ENCODE measurements at places on chromosomes 6 and 20.

DNA sequence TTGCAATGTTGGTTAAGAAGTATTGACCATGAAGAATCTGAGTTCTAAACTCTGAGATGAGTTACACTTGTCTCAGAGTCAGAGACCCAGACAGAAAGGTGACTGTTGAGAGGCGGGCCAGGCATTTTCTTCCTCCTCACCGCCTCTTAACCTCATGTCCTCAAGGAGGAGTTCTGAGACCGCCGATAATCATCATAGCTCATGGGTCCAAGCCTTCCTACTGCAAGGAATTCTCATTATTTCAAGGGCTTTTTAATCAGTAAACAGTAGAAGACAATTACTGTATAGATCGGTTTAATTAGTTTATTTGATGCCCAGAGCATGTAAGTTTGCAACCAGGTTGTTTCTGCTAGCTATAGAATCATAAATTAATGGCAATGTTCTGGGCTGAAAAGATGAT, 382.4 kb upstream of the MMS22L start:
- DNase-seq: no peak

GRCh38 chr6:79570129-79571029, 33.1 kb upstream of the LCA5 start:
- DNase-seq: no peak

DNA sequence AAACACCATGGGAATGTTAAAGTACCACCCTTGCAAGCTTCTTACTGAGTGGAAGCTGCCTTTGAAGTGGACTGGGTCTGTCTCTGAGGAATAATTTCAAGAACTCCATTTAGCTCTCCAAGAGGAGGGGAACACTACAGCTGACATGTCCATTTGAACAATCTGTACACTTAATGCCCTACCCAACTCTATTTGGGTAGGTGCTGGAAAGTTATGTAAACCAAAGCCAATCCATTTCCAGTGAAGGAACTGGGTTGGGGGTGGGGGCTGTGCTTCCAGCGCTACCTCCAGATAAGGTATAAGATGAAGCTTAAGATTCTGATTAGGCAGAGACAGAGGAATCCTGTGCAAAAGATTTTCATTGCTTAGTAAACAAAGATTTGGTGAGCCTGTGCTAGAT, 122.0 kb downstream of the TCP11 start:
- DNase-seq: no peak

GRCh38 chr20:10565191-10565921, 108.4 kb downstream of the JAG1 start:
- DNase-seq: no peak

GRCh38 chr6:98526465-98526864, 307.9 kb upstream of the POU3F2 start:
- DNase-seq: no peak

GRCh38 chr6:12483712-12484111, 193.6 kb downstream of the EDN1 start:
- no peak for DNase-seq

GRCh38 chr20:62021793-62022385, 43.8 kb downstream of the TAF4 start:
- DNase-seq: no peak

- no peak for DNase-seq
These were observed 90.4 kb downstream of the PLEKHG1 start for GRCh38 chr6:150689900-150690590.

GRCh38 chr6:8149350-8149749, 47.0 kb upstream of the EEF1E1 start:
- no peak for DNase-seq
